ENCODE measurements at places on chromosomes 5 and 9.

GRCh38 chr5:6660688-6661087 lies 27.4 kb downstream of the SRD5A1 start:
- DNase-seq, result no peak

DNA sequence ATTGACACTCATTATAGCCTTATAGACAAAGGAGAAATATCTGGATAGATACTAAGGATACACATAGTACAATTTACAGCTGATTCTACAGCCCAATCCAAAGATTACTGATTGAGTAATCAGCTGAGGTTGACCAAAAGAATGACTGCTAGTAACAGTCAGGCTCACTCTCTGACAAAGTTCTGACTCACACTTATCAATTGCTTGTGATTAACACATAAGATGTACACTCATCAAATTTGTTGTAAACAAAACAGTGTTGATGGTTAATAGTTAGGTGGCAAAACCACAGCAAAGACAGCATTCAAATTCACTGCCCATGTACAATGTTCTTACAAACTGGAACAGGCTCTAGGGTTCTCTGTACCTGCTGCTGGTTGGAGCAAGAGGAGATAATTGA lies 422.7 kb downstream of the TLE1 start:
- no peak for DNase-seq

DNA sequence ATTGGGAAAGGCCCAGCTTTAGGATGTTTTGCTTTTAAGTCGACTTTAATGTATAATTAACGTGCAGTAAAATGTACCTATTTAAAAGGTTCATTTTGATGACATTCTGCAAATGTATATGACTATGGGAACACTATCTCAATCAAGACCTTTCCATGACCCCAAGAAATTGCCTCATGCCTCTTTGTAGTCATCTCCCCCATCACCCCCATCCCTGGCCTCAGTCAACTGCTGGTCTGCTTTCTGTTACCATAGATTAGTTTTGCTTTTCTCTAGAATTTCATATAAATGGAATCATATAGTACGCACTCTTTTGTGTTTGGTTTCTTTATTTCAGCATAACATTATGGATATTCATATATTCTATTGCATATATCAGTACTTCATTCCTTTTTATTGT lies 80.7 kb upstream of the C9orf72 start:
- DNase-seq, result no peak

DNA sequence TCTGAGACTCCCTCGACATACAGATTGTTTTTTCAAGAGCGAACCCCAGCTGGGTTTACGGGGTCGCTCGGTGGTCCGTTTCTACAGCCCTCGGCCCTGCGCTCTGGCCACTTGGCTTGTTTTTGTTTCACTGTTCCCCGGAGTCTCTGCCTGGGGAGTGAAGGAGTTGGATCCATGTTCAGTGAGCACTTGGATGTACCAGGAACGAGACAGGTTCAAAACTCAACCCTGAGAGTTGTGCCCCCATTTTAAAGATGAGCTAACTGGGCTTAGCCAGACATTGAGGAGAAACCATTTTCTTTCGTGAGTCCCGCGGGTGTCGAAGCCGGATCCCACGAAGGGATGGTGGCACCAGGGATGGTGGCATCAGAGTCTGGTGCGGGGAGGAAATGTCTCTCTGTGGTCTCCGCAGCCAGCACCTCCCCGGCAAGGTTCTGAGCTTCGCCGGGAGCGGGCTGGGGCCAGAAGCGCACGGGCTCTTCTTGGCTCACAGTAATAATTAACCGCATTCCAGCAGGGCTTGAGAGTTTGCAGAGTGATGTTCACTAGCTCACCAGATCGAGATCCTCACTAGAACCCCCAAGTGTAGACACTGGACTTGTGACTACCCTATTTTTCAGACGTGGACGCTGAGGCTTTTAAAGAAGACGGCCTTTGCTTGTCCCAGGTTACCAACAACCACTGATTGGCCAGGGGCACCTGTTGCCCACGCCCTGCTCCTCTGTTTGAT lies 1.0 kb downstream of the MSX2 start:
- no peak for DNase-seq

DNA sequence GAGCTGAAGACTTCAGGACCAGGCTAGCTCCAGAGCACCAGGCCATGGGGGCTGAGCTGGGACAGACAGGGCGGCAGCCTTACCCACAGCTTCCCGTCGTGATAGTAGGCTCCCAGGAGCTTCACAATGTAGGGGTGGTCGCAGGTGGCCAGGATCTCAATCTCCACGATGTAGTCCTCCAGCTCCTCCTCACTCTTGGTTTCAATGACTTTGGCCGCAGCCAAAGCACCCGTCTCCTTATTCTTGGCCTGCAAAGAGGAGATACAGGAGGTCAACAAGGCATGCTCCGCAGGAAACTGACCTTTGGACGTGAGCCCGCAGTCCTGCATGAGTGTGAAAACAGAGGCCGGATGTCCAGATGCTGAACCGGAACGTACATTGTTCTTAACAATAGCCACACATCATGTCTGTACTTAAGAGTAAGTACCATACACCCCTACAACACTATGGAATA lies 31.5 kb downstream of the STK10 start:
- DNase-seq, result no peak

DNA sequence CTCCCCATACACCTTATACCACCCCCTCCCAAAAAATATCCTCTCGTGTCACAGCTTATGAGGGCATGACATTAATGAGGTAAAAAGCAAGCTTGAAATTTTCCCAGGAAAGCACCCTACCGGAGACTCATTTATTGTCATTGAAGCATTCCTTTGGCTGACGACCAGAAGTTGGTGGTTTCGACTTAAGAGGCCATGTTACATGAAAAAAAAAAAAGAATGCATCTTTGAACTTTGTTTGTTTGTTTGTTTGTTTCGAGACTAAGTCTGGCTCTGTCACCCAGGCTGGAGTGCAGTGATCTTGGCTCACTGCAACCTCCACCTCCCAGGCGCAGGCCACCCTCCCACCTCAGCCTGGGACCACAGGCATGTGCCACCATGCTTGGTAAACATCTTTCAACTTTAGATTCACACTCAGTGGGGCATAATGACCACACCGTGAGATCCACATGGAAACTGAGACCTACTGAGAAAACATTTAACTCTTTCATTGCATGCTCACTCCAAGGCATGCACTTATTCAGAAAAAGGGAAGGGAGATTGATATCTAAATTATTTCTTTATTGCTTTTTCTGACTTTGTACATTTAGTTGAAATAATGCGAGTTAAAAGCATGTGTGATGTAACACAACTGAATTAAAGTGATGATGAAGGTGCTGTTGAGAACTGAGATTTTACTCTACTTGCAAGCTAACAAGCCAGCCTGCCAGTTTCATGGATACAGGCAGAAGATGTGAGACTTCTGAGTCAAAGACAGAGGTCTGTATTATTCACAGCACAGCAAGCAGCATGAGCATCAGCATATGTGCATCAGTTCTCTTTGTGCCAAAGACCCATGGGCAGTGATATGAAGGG lies 5.1 kb upstream of the RAB14 start:
- DNase-seq, result peak; percentile 69

DNA sequence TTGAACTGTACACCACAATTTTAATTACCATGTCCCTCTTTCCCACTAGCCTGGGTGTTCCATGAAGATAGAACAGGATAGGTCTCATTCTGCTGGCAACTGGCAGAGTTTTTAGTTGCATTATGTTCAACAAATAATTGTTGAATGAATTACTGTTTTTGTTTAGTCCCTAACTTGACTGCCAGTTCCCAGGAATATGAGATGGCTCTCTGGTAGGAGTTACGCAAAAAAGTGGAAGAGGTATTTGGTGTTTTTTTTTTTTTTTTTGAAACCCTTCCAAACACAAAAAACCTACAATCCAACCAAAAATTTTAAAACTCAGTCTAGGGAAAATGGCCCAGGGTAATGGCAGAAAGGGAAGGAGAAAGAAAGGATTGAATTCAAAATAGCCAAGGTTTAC lies 153.6 kb downstream of the GNAQ start:
- no peak for DNase-seq

All from SK-N-MC (cell line).